ENCODE measurements at places on chromosomes 7 and 10.

GRCh38 chr7:101900103-101900502, 82.7 kb downstream of the CUX1 start:
- DNase-seq, result no peak

DNA sequence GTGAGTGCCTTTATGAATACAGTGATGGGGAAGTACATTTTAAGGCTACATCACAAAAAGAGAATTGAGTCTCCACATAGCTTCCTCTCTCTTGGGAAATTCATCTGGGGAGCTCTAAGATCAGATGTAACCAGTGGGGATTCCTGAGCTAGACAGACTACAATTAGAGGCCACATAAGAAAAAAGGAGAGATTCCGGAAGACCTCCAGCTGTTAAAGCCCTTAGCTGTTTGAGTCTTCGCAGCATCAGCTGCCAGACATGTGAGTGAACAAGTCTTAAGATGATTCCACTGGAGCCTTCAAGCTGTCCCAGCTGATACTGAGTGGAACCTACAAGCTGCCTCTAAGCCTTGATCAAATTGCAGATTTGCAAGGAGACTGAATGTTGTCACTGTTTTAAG, 448.5 kb downstream of the NXPH1 start:
- no peak for DNase-seq

DNA sequence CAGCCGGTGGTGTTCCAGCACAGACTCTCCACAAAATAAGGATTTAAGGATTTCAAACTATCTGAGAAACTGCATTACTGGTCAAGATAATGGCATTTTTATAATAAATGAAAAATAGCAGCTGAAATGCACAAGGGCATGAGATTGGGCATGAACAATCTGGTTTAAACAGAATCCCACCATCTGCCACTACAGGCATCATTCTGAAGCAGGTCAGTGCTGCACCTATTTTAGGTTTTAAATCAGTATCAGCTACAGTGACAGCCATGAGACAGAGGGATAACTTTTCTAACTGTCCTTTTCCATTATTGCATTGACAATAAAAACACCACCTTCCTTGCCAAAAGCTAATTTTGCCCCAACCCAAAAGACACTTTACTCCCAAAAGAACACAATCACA, 186.8 kb downstream of the ETV1 start:
- DNase-seq, result no peak

- no peak for DNase-seq
These were observed 224.2 kb upstream of the AUTS2 start for GRCh38 chr7:69374044-69374425.

DNA sequence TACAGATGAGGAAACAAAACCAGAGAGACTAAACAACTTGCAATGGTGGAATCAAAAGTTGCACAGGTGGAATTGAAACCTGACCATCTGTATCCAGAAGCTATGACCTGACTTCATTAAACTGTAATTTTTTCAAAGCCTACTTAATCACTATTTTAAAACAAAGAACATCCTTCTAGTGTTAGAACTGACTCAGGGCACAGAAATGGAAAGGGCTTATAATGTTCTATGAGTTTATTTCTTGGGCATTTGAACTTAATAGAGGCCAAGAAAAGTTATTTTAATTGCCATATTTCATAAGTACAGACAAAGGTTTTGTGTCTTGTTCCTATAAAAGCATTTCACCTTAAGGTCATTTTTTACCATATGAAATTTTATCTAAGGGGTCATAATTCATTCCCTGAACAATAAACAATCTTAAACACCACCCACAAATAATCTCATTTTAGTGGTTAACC, 8.8 kb downstream of the ITGB1 start:
- no peak for DNase-seq

DNA sequence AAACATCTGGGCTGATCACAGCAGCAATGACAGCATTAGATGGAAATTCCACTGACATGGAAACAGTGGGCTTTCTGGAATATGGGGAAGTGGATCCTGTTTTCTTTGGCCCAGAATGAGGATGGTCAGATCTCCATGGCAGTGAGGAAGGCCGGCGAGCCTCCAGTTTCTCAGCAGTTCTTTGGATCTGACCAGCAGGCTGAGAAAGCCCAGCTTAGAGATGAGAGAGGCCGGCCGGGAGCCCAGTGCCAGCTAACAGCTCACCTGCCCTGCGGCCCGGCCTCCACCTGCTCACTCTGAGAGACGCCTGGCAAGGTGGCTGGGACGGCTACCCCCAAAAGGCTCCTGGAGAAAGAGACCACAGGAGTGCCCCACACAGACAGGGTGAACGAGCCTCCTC, 24.2 kb downstream of the GPER1 start:
- no peak for DNase-seq

DNA sequence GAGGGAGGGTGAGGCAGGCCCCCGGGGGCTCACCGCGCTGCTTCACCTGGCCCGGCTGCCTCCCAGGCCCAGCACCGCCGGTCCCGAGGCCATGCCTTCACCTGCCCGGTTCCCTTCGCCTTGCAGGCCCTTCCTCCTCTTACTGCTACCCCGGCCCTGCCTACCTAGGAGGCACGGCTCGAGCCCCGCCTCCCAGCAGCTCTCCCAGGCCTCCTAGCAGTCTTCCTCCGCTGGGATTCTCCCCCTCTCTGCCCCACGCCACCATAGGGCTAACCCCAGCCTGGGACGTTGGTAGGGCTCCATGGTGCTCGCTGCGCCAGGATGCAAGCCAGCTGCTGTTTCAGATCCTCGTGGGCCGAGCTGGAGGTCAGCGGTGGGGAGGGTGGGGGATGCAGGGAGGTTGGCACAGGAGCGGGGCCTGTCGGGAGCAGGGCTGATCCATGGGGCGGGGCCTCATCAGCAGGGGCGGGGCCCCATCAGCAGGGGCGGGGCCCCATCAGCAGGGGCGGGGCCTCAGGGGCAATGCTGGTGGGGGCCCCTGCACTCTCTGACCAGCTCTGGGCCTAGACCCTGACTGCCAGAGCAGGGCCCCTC, 63.3 kb downstream of the RASGEF1A start:
- no peak for DNase-seq

DNA sequence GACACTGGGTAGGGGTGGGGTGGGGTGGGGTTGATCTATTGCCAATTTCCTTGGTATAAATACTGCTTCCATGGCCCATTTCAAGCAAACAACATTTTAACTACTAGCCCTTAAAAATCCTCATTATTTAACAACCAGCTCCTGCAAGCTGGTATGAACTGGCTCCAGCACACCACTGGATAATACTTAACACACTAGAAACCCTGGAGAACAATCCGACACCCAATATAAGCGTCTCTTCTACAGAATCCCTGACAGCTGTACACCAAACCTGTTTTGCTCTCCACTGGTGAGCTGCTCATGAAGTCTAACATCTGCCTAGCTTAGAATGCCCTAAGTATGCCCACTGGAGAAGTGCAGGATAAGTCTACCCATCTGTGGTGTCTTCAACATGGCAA, 116.8 kb downstream of the HIPK2 start:
- no peak for DNase-seq
